ENCODE measurements at places on chromosomes 7 and 10.
A peak's percentile ranks its signal among the peaks of the same experiment; 100 is the strongest.

GRCh38 chr10:44333511-44333910, 51.4 kb downstream of the CXCL12 start:
- DNase-seq: no peak

GRCh38 chr10:12538491-12538995, 189.2 kb downstream of the CAMK1D start:
- no peak for DNase-seq

- DNase-seq: peak; percentile 88
Observed at GRCh38 chr7:101547022-101547915, 81.8 kb downstream of the MYL10 start.

DNA sequence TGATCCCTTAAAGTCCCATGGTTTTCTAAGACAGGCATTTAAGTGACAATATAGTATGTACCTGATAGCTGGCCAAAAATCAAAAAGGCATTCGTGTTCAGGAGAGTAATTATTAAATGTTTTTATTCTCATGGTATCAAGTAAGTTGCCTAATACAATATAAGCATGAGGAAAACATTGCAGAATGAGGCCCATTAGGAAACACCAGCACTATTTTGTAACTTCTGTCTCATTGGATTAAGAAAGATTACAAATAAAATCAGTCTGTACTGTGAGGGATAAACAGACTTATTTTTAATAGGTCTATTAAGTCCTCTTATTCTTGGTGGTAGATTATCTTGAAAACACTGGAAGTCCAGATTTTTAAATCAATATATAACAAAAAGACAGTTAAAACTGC, 110.1 kb downstream of the SNX13 start:
- DNase-seq: no peak

GRCh38 chr7:93890464-93891068, at the start of gene TFPI2:
TFPI2 (minus strand) TSS chr7:93890753; CDS start chr7:93890678, 75 bp downstream.
- no peak for DNase-seq

GRCh38 chr7:152162287-152162686, 136.8 kb downstream of the GALNT11 start:
- no peak for DNase-seq

- DNase-seq: no peak
Observed at GRCh38 chr7:127214956-127215718, 37.6 kb downstream of the GRM8 start.

DNA sequence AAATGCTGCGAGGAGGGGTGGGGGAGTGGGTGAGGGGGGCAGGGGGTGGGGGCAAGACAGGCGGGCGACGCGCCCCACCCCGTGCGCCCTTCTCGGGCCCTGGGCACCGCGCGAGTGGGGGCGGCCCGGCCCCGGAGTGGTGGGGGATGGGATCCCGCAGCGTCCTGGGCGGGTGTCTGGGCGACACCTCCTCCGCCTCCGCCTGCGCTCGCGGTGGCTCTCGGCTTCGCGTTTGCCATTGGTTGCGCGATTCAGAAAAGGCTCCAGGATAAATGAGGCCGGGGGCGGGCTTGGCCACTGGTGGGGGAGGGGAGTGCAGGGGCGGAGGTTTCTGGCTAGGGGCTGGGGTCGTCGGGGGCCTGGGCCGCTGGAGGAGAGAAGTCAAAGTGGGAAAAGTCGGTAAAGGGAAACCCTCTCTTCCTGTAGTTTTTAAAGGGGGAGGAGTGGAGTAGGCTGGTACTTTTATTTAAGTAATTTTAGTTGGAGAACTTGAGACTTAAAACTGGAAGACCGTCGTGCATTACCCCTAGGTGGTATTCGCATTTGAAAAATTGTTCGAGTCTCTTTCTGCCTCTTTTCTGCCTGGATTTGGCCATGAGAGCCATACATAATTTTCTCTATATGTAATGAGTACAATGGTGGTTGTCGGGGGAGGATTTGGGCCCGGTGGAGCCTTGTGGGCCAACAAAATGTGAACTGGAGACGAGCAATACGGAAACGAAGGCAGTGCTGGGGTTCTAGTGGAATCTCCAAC, 992 bp upstream of the IGF2BP3 start:
- no peak for DNase-seq

DNA sequence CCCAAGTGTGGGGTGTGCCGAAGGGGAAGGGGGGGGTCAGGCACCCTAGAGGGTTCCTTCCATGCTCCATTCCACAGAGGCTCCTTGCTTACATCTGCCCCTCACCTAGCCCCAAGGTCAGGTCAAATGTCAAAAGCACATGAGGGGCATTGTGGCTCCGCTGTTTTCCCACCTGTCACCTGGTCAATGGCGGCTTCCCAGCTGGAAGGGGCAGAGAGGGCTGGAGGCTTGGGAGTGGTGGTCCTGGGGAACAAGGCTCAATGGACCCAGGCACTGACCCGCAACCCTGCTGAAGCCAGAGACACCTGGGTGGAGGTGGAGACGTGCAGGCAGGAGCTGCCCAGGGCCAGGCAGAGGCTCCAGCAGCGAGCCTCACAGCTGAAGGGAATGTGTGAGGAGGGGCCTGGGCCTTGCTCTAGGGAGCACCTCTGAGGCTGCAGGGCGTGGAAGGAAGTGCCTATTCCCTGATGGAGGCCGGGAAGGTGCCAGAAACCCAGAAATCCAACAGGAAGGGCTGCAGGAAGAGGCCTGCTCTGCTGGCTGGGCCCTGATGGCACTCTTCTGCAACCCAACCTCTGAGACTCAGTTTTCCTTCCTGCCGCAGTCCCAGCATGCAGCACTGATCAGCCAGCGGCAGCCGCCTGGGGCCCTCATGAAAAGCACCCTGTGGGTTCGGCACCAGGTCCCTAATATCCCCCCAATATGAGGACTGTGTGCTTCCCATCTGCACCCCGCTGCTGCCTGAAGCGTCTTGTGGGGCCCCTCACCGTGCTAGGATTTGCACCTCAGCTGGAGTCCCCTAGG, 16.0 kb downstream of the RASGEF1A start:
- DNase-seq: peak; percentile 74

- DNase-seq: no peak
Observed at GRCh38 chr7:92766461-92767003, 69.8 kb downstream of the CDK6 start.

DNA sequence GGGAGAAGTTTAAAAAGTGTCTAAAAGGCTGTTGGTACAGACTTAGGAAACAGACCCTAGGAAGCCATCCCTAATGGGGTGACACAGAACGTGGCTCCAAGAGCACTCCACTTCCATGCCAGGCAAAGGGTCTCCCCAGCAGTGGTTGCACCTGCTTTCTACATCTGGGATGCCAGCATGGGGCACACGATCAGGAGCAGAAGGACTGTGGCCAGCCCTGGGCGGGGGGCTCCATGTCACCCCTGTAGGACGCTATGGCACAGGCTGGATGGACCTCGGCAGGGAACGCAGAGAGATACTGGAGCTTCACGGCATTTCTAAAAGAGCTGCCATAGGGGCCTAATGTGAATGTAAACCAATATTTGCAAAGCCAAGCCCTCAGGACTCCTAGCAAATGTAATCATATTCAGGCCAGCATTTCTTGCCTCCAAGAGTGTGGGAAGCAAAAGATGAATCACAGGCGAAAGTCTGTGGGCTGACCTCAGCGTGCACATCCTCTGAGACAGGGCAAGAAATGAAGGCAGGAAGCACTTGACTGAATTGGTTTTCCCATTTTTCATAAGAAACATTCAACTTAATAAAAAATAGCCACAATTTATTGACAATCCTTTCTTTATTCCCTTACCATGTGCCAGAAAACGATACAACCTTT, 93.9 kb downstream of the ATXN7L1 start:
- peak; percentile 68 for DNase-seq

DNA sequence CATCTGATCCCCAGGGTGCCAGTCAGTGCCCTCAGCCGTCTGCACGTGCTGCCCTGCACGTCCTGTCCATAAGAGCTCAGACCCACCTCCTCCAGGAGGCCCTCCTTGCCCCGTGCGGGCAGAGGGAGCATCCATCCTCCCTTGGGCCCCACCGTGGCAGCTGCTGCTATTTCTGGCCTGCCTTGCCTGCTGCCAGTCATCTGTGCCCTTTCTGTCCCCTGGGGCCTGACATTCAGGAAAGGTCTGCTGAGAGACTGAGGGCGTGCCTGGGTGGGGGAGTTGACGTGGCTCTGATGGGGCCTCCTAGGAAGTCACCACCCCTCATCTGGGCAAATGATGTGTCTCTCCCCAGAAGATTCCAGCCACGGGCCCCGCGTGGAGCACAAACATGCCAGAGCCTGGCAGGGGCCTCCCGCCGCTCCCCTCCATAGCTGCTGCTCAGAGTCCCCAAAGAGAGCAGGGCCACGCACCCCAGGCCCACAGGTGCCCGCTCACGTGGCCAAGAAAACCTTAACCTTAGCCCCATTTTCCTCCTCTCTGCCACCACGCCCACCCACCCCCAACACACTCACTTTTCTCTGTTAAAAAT, 21.8 kb downstream of the DPYSL4 start:
- no peak for DNase-seq

GRCh38 chr7:69906283-69906995, 308.2 kb downstream of the AUTS2 start:
- DNase-seq: no peak

- no peak for DNase-seq
Observed at GRCh38 chr7:69889976-69890351, 291.7 kb downstream of the AUTS2 start.

- no peak for DNase-seq
Observed at GRCh38 chr7:150368884-150369747, 494 bp downstream of the REPIN1 start.

All from mesenteric fat pad (tissue), 1 donor.